ENCODE measurements at places on chromosomes 2 and 18. TPM values are rescaled to one million over a fixed set of nuclear protein-coding genes. Genes with fewer than 3 reads are reported as not detected.

Gene SLC14A1
- total RNA-seq = 0.17 TPM

Gene C2orf66
- 1.0 TPM for total RNA-seq

Gene RAB17
- 0.43 TPM for total RNA-seq

Gene RAX
- not detected for total RNA-seq

Gene MEP1B
- 0.11 TPM for total RNA-seq

Gene MC4R
- not detected for total RNA-seq

Gene TLX2
- 0.39 TPM for total RNA-seq

Gene YPEL5
- total RNA-seq = 27.1 TPM

Gene PCARE
- not detected for total RNA-seq

Gene LCT
- 1.0 TPM for total RNA-seq

Gene AQP12A
- total RNA-seq = not detected

Gene PPP1CB
- 227 TPM for total RNA-seq

DNA sequence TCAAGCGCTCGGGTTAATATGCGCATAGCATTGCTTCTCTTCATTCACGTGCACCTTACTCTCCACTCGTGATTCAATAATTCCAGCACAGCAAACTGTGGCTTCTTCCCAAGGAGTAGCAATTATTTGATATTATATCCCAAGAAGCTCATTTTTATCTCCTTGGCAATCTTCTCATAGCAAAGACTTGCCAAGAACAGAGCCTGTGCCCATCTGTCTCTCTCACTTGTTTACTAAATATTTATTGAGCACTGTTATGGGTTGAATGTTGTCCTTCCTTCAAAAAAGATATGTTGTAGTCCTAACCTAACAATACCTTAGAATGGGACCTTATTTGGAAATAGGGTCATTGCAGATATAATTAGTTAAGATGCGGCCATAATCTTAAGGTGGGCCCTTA, 233.7 kb downstream of the TFCP2L1 start:
- peaks cover 4% of the 10 kb centered on the region for H3K27me3 ChIP-seq
- no peak overlapping the region for H3K4me3 ChIP-seq
- no peak overlapping the region for H3K27ac ChIP-seq
- no peaks in the 10 kb centered on the region for H3K36me3 ChIP-seq

DNA sequence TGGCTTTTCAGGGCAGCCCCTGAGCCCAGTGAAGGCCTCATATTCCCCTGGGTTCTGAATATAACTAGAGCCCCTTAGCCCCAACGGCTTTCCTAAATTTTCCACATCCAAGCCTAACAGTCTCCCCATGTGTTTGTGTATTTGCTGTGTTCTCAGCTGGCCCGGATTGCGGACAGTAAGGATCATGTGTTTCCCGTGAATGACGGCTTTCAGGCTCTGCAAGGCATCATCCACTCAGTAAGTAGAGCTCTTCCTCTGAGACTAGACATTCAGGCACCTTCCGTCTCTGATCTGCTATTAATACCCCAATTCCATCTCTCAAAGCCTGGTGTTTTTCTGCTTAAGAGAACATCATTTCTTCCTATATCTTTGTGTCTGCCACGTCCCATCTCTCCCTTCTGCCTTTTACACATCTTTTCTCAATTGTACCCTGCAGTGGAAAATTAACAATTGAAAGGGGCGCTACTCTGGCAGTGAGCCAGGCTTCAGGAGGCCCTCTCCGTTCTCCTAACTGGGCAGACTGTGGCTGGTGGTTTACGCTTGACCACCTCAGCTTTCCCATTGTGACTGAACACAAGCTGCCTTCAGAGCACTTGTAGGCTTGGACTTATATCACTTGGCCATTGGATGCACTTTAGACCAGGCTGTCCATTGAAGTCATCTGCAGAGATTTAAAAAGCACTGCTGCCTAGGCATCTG, 64.4 kb downstream of the ANTXR1 start:
- H3K36me3 ChIP-seq = no peaks in the 10 kb centered on the region
- no peak overlapping the region for H3K4me3 ChIP-seq
- no peak for ATAC-seq
- H3K27me3 ChIP-seq = peaks cover 34% of the 10 kb centered on the region
- H3K4me1 ChIP-seq = no peaks in the 10 kb centered on the region

- H3K36me3 ChIP-seq = no peaks in the 10 kb centered on the region
- H3K27ac ChIP-seq = no peak overlapping the region
- H3K4me3 ChIP-seq = no peak overlapping the region
Measured at GRCh38 chr18:72086421-72086820, 457.7 kb downstream of the CBLN2 start.

GRCh38 chr2:45237850-45238542, 228.7 kb upstream of the SIX2 start:
- H3K27ac ChIP-seq = no peak overlapping the region
- peaks cover 28% of the 10 kb centered on the region for H3K27me3 ChIP-seq
- H3K4me1 ChIP-seq = no peaks in the 10 kb centered on the region
- peak; percentile 75 for ATAC-seq
- H3K36me3 ChIP-seq = no peaks in the 10 kb centered on the region

- H3K27me3 ChIP-seq = no peaks in the 10 kb centered on the region
- H3K4me3 ChIP-seq = no peak overlapping the region
- no peak overlapping the region for H3K27ac ChIP-seq
- ATAC-seq = no peak
- no peaks in the 10 kb centered on the region for H3K4me1 ChIP-seq
- H3K36me3 ChIP-seq = no peaks in the 10 kb centered on the region
Measured at GRCh38 chr2:79620679-79621078, 107.8 kb downstream of the CTNNA2 start.

DNA sequence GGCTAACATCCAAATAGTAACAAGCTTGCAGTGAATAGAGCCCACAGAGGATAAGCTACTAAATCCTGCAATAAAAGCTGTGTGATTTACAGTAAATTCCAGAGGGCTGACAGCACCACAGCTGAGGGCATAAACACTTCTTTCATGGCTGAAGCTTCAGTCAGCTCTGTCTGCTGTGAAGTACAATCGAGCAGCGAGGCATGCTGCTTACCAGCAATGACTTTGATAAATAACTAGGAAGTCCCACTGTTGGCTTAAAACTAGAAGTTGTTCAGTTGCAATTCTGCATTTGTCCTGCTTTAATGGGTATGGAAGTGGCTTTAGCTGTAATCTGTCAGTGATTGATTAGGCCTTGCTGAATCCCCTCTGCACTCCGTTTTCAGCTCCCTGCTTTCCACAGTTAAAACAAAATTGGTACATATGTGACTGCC, 65.2 kb upstream of the FIGN start:
- no peak overlapping the region for H3K4me3 ChIP-seq
- H3K36me3 ChIP-seq = no peaks in the 10 kb centered on the region
- no peaks in the 10 kb centered on the region for H3K27me3 ChIP-seq
- no peak for ATAC-seq
- no peaks in the 10 kb centered on the region for H3K4me1 ChIP-seq

- ATAC-seq = no peak
- H3K36me3 ChIP-seq = no peaks in the 10 kb centered on the region
Measured at GRCh38 chr2:156787517-156787916, 351.3 kb downstream of the GPD2 start.

DNA sequence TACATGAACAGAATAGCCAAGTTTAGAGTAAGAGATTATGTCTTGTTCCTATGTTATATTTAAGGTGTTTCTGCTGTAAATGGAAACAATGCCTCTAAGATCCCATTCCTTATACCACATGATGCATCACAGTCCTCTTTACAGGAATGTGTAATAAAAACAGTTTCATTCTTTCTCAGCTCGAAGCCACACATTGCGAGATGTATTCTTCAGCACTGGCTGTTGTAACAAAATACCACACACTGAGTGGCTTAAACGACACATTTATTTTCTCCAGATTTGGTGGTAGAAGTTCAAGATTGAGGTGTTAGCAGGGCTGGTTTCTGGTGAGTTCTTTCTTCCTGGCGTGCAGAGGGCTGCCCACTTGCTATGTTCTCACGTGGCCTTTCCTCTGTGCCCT, 246.2 kb downstream of the SOCS6 start:
- H3K4me3 ChIP-seq = no peak overlapping the region
- H3K27me3 ChIP-seq = no peaks in the 10 kb centered on the region
- no peaks in the 10 kb centered on the region for H3K4me1 ChIP-seq
- no peaks in the 10 kb centered on the region for H3K36me3 ChIP-seq
- ATAC-seq = peak; percentile 55

DNA sequence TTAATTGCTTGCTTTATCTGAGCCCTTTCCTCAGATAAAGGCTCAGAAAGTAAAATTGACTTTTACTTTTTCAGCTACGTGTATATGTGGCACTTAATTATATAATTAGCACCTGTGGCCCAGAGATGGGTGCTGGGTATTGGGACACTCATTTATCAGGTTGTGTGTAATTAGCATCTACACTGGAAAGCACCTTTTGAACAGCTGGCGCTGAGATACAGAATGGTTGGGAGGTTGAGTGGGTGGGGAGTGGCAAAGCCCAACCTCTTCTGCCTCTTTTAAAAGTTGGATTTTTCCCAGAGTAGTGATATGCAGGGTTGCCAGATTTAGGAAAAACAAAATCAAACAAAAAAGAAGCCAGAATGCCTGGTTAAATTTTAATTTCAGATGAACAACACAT, 23.9 kb downstream of the SPTBN1 start:
- ATAC-seq = no peak
- no peaks in the 10 kb centered on the region for H3K4me1 ChIP-seq

DNA sequence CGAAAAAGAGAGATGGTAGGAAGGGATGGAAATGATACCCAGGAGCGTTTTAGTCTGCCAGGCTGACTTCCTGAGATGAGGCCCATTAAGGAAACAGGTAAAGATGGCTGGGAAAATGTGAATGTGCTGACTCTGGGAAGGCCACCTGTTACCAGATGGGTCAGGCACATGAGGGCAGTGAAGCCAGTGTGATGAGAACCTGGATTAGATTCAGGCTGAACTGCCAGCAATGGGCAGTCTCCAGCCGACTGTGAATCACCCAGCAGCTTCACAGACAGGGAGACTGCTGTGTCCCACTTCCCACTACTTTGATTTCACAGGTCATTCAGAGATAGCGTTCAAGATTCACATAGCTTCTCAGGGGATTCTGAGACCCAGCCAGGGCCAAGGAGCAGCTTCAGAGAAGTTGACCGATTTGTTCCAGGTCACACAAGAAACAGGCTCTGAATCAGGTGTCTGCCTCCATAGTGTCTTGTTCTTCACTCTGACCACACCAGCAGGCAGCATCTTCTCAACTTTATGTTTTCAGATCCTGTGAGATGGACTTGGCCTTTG, 26.4 kb downstream of the CAPN13 start:
- H3K4me3 ChIP-seq = no peak overlapping the region
- no peak overlapping the region for H3K27ac ChIP-seq
- no peaks in the 10 kb centered on the region for H3K36me3 ChIP-seq
- no peak for ATAC-seq

DNA sequence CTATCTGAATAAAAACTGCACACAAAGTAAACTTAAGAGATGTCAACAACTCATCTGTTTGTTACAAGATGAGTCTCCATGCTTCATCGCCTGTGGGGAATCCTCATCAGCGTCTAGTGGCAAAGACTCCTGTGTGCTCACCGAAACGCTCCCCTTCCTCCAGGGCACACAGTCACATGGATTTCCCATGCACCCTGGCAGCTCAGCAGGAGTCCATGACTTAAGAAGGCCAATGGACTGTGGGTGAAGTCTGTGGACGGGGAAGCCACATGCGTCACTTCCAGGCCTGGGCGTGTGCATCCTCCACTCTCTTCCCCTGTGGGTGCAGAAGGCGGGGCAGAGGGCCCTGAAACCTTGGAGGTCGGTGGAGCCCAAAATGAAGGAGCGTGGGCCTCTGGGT, 41.1 kb downstream of the ID2 start:
- H3K27me3 ChIP-seq = no peaks in the 10 kb centered on the region
- H3K4me1 ChIP-seq = no peaks in the 10 kb centered on the region
- H3K4me3 ChIP-seq = no peak overlapping the region
- peaks cover 9% of the 10 kb centered on the region for H3K36me3 ChIP-seq
- ATAC-seq = no peak

DNA sequence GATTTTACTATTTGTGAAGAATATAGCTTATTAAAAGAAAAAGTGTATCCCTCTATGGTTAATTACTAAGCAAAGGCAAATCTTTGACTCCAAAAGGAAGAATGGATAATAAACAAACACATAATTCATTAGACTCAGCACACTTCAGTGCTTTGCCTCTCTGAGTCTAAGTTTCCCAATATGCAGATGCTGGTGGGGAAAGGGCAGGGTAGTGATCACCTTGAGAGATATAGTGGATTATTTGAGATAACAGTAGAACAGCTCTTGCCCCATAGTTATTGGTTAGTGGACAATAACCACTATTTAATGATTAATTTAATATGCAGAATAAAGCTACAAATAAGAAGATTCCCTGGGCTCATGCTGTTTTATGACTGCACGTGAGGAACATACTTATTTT, 98.2 kb upstream of the SLC8A1 start:
- H3K27me3 ChIP-seq = no peaks in the 10 kb centered on the region
- H3K4me3 ChIP-seq = no peak overlapping the region
- ATAC-seq = no peak
- H3K36me3 ChIP-seq = no peaks in the 10 kb centered on the region
- H3K27ac ChIP-seq = no peak overlapping the region
- H3K4me1 ChIP-seq = no peaks in the 10 kb centered on the region

GRCh38 chr2:185610301-185610700, 128.3 kb upstream of the FSIP2 start:
- no peak overlapping the region for H3K27ac ChIP-seq
- H3K36me3 ChIP-seq = no peaks in the 10 kb centered on the region
- H3K27me3 ChIP-seq = no peaks in the 10 kb centered on the region
- no peak overlapping the region for H3K4me3 ChIP-seq
- H3K4me1 ChIP-seq = no peaks in the 10 kb centered on the region

DNA sequence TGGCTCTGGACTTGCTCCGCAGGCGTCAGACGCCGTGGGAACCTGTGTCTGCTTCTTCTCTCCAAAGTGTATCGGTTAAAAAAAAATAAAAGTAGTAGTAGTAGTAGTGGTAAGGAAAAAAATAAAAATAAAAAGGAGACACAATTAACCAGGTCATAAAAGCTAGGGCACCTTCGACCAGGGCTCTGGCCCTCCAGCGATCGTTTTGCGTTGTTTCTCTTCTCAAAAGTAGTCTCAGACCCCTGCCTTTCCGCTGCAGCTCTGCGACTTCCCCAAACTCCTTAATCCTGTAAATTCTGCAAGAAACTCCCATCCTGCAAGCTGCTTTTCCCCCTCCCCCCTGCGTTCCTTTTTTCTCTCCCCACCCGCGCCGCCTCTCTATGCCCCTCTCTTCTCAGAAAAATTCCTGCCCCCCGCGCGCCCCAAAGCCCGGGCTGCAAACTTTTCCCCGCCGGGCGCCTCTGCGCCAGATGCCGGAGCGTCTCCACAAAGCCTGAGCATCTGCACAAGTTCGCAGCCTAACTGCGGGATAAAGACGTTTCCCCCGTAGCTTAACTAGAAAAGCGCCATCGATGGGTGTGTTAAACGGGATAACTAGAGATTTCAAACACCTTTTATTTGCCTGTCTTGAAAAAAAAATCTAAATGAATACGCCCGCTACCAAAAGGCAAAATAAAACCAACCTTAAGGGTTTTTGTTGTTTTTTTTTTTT, 1.8 kb upstream of the SALL3 start:
- no peak for ATAC-seq
- H3K27ac ChIP-seq = no peak overlapping the region
- H3K4me3 ChIP-seq = peak overlapping the region; percentile 39
- peaks cover 15% of the 10 kb centered on the region for H3K36me3 ChIP-seq

- no peak for ATAC-seq
- no peaks in the 10 kb centered on the region for H3K36me3 ChIP-seq
- no peak overlapping the region for H3K4me3 ChIP-seq
- no peak overlapping the region for H3K27ac ChIP-seq
- peaks cover 4% of the 10 kb centered on the region for H3K27me3 ChIP-seq
Measured at GRCh38 chr2:104774631-104775030, 79.3 kb upstream of the POU3F3 start.

- H3K36me3 ChIP-seq = peaks cover 1% of the 10 kb centered on the region
- no peaks in the 10 kb centered on the region for H3K27me3 ChIP-seq
- H3K4me1 ChIP-seq = peaks cover 10% of the 10 kb centered on the region
- no peak overlapping the region for H3K4me3 ChIP-seq
- ATAC-seq = peak; percentile 78
- no peak overlapping the region for H3K27ac ChIP-seq
Measured at GRCh38 chr2:158464426-158465281, 7.9 kb downstream of the PKP4 start.

All from activated T-helper 17 cell treated with anti-CD3 and anti-CD28 coated beads, Interleukin-2, amount 50 U/mL, for 72 hours (primary cell).